ENCODE measurements at places on chromosomes 2 and 18. TPM values are rescaled to one million over a fixed set of nuclear protein-coding genes. Genes with fewer than 3 reads are reported as not detected.
A peak's percentile ranks its signal among the peaks of the same experiment; 100 is the strongest.

- no peaks in the 10 kb centered on the region for H3K27me3 ChIP-seq
- peaks cover 19% of the 10 kb centered on the region for H3K4me1 ChIP-seq
- H3K4me3 ChIP-seq: peak overlapping the region; percentile 82
- DNase-seq: no peak
- H3K27ac ChIP-seq: peak overlapping the region; percentile 23
Observed at GRCh38 chr2:24122366-24123194, 554 bp downstream of the PFN4 start.

GRCh38 chr2:190149200-190149599, 86.7 kb upstream of the MSTN start:
- no peak for DNase-seq
- no peak overlapping the region for H3K27ac ChIP-seq
- H3K36me3 ChIP-seq: no peaks in the 10 kb centered on the region
- H3K27me3 ChIP-seq: no peaks in the 10 kb centered on the region

GRCh38 chr2:40827392-40827791, 375.5 kb upstream of the SLC8A1 start:
- H3K4me3 ChIP-seq: no peak overlapping the region
- H3K4me1 ChIP-seq: no peaks in the 10 kb centered on the region
- H3K27ac ChIP-seq: no peak overlapping the region

Gene OSR1
- total RNA-seq: 30.6 TPM

Gene ZAP70
- total RNA-seq: not detected

Gene GPR45
- not detected for total RNA-seq

All from PC-3 (cell line).